ENCODE measurements at places on chromosomes 1 and 21.

DNA sequence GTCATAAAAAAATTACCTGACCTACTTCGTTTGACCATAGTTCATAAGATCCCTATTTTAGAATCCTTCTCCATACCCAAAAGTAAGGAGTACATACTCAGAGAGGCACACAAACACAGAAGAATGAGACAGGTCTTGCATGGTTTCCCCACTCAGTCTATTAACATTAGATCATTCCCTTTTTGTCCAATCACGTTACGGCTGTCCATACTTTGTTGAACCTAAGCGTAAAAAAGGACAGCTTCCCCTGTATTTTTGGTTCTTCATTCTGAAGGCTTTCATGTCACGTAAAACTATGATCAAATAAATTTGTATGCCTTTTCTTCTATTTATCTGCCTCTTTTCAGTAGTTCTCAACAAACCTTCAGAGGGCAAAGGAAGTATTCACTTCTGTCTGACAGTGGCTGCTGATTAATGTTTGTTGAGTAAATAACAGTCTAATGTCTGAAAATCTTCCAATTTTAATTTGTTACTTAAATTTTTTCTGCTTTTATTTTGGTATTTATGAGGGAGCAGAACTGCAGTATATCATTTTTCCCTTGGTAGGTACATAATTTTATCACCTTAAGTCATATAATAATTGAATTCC, 16.4 kb downstream of the PKN2 start:
- no peak for DNase-seq

DNA sequence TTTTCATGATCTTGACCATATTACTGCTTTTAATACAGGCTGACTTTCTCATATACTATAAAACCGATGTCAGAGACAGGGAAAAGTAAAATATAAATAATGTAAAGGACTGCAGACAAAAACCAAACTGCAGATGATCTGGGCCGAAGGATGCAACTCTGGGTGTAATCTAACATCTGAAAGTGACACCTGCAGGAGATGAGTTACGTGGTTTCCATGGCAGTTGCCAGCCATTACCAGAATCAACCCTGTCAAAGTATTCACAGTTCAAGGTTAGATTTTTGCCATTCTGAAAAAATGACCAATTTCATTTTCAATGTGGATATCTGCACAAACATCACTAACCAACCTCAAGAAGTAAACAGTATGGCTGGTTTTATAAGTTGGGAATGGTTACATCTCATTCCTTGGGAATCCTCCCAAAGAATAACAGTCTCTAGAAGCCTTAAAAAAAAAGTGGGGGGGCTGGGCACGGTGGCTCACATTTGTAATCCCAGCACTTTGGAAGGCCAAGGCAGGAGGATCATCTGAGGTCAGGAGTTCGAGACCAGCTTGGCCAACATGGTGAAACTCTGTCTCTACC, 27.7 kb downstream of the DNAJC11 start:
- DNase-seq: no peak

GRCh38 chr1:234958706-234959657, 169.7 kb downstream of the TOMM20 start:
- DNase-seq: no peak

- no peak for DNase-seq
Observed at GRCh38 chr1:23611601-23612327, 52.5 kb upstream of the ID3 start.

DNA sequence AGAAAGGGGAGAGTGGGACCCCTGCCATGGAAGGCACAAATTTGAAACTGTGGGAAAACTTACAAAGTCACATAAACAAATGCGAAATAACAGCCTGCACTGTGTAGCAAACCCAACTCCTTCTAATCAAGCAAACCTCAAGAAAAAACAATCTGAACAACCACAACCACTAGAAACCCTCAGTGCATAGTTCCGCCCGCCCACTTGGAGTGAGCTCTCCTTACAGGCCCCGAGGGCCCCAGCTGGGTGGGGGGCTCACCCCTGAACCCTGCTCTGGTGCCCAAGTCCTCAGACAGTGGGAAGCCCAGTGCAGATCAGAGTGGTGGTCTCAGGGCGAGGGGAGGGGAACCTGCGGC, 931 bp upstream of the MXRA8 start:
- DNase-seq: no peak

DNA sequence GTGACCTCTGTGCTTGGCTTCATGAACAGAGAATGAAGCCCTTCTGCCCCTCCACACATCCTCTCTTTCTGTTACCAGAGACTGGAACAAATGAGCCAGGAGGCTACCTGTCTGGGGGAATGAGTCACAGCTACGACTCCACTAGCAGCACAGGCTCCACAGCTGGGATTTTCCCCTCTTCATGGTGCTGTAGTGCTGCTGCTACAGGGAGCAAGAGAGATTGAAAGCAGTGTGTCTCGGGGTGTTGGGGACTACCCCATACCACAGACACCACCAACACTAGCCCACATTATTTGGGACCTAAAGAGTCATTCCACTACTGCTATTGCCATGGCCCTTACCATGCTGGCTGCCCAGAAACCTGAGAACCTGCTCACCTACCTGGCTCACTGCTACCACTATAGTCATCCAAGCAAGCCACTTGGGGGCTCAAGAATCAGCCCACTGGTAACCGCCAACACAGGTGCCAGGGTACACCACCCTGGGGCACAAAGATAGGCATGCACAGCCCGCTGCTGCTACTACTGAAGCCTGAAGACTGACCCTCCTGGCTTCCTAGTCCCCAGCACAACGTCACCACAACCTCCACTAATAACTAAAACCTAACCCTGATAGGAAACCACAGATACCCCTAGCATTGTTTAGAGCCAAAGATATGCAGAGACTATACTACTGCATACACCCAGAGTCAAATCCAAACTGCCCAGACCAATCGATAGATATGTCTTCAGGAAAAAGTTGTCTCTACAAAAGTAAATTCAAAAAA, 17.7 kb downstream of the CD1E start:
- DNase-seq: no peak

DNA sequence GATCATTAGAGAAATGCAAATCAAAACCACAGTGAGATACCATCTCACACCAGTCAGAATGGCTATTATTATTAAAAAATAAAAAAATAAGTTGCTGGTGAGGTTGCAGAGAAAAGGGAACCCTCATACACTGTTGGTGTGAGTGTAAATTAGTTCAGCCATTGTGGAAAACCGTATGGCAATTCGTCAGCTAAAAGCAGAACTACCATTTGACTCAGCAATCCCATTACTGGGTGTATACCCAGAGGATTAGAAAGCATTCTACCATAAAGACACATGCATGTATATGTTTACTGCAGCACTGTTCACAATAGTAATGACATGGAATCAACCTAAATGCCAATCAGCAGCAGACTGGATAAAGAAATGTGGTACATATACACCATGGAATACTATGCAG, 42.2 kb downstream of the GIPC2 start:
- DNase-seq: no peak

- no peak for DNase-seq
Observed at GRCh38 chr1:204147406-204148383, 4.1 kb downstream of the ETNK2 start.

- DNase-seq: no peak
Observed at GRCh38 chr1:101278238-101278637, 41.4 kb downstream of the S1PR1 start.

GRCh38 chr1:59689730-59690129, 125.0 kb upstream of the HOOK1 start:
- no peak for DNase-seq

GRCh38 chr1:33131191-33131590, 50.2 kb downstream of the AZIN2 start:
- DNase-seq: no peak

GRCh38 chr1:168360151-168361021, 79.7 kb downstream of the TBX19 start:
- DNase-seq: no peak

Data from activated naive CD4-positive, alpha-beta T cell treated with anti-CD3 and anti-CD28 coated beads, Interleukin-2, amount 50 U/mL, for 16 hours (primary cell).